ENCODE measurements at places on chromosomes 6 and 20.

- DNase-seq = no peak
Observed at GRCh38 chr20:61986762-61987321, 78.8 kb downstream of the TAF4 start.

DNA sequence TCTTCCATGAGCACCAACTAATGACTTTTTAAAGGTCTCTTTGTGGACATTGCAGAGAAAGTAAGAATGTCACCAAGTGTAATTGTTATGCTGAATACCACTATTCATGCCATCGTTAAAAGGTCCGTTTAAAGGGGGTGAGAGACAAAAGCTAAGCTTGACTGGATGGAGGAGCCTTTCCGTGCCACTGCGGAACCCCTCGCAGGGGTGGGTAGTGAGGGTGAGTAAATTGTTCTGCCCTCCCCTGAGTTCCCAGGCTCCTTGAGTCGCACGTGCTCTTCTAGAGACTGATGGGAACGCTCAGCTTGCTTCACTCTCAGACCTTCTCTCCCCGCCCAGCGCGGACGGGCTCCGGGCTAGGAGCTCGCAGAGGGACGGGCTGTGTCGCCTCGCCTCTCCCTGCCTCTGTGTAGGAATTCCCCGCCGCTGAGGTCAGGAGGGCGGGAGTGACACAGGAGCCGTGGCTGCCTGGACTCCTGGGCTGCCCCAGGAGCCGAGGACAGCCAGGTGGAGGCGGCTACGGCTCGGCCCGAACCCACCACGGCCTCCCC is 314.8 kb upstream of the QKI start:
- DNase-seq = no peak

DNA sequence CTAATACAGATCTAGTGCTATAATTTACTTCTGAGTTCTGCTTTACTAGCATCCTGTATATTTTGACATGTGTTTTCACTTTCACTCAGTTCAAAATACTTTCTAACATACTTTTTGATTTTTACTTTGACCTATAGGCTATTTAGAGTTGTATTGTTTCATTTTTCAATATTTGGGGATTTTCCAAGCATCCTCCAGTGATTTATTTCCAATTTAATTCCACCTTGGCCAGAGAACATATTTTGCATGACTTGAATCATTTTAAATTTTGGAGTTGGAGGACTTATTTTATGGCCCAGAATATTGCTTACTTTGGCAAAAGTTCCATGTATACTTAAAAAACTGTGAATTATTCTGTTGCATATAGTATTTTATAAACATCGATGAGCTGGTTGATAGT is 1215.6 kb upstream of the MAP3K7 start:
- DNase-seq = no peak

DNA sequence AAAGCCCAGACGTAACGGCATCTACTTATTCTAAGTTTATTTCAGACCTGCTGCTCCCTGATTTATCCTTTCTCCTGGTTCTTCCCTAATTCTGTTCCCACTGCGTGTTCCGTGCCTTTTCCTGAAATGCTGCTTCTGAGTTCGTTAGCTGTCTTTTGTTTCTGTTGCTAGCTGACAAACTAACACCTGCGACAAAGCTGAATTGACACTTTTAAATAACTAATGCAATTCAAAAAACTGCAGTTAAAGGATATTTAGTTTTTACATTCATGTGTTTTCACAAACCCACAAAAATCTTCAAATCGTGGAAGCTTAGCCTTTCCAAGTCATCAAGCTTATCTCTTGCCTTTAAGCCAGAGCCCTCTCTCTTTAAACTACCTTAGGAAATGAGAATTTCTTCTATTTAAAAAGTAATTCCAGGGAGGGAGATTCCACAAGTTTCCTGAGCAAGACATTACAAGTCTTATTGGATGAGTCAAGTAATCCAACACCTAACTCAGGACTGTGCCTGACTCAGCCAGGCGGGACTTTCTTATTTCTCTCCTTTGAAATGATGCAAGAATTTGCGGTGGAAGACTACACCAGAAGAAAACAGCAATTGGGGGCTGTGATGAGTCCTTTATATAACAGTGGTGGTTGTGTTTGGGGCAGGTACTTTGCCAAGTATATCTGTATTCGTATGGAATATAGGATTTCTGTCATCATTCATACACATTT is 6.3 kb downstream of the ADTRP start:
- no peak for DNase-seq

GRCh38 chr20:56634307-56634706 is 5.2 kb downstream of the TFAP2C start:
- no peak for DNase-seq

DNA sequence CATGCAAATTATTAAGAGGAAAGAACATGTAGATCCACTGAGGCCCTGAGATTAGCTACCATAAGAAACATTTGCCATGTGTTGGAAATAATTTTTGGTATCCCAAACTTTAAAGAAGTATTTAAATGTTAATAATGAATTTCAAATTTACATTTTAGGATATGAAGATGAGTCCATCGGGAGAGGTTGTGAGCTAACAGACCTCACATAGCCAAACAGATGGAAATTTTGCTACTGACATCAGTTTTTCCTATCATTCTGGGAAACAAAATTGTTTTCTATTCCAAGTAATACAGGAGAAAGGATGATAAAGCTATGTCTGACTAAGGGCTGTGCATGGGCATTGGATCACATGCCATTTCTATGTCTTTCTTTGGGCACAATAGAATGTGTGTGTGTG is 809.6 kb downstream of the TENT5A start:
- DNase-seq = no peak

GRCh38 chr6:163177892-163178420 is 236.6 kb upstream of the QKI start:
- DNase-seq = no peak

DNA sequence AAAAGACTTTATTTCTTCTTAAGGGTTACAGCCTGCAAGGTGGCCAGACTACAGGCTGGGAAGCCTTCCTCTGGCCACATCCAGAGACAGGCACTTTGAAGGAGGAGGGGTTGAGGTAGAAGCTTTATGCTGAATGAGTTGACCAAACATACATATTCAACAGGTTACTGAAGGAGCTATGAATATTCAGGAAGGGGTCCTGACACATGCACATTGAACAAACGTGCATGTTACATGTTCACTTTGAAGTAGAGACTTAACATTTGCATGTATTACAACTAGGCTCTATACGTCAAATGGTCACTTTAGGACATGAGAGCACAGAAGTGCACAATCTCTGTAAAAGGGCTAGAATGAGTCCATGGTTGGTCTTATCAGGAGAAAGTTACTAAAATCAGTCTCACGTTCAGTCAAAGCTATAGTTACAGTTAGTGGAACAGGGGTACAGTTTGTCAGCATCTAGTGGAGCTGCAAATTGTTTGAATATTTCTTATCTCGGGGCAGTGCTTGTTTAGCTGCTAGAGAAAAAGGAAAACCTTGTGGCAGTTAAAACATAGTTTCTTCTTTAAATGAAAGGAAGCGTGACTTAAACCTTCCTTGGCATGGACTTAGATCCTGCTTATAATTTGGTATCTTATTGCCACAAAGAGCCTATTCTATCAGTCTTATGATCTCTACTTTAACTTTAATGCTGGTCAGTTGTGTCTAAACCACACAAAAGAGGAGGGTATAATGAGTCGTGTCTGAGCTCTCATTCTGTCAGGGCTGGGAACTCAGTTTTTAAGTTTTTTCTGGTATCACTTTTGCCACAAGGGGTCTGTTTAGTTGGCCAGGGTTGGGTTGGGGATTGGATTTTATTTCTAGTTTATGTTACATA is 4.6 kb upstream of the ZSCAN9 start:
- DNase-seq = no peak

DNA sequence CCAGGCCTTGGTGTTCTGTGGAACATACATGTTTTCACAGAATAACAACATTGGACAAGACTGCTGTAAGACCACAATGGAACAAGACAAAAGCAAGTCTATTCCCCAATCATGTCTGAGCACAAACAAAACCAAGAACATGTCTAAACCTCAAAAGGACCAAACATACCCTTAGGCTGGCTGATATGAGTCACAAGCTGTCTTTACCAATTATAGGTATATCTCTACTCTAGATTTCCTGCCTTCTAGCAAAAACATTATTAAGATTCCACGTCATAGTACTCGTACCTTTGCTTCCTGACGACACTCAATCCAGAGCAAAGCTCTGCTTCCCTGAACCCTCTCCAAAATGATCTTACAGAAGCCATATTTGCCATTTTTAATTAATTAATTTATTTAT is 15.4 kb upstream of the L3MBTL1 start:
- DNase-seq = no peak

DNA sequence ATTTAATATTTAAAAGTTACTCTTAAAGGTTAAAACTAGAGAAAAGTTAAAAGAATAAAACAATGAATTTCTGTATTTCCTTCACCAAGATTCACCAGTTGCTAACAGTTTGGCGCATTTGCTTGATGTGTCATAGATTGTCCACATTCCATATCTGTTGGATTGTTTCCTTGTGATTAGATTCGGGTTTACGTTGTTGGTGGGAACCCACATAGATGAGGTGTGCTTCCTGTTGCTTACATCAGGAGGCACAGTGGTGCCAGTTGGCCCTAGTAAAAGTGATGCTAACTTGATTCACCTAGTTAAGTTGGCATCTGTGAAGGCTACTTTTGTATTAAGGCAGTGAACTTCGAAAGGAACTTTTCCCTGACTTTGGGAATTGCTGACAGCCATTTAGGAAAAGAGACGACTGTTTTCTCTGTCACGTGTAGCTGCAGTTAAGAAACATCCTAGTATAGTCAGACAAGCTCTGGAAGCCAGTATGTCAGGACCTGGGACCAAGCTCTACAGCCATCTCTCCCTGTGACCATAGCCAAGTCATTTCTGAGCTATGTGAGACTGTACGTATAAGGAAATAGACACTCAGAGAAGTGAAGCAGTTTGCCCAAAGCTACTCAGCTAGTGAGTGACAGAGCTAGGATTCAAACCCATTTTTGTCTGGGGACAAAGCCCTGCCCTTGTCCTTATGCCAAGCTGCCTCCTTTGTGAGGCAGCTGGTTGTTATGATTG is 49.0 kb downstream of the PPARD start:
- no peak for DNase-seq

- DNase-seq = no peak
Observed at GRCh38 chr6:42047790-42048405, 2.4 kb upstream of the TAF8 start.

DNA sequence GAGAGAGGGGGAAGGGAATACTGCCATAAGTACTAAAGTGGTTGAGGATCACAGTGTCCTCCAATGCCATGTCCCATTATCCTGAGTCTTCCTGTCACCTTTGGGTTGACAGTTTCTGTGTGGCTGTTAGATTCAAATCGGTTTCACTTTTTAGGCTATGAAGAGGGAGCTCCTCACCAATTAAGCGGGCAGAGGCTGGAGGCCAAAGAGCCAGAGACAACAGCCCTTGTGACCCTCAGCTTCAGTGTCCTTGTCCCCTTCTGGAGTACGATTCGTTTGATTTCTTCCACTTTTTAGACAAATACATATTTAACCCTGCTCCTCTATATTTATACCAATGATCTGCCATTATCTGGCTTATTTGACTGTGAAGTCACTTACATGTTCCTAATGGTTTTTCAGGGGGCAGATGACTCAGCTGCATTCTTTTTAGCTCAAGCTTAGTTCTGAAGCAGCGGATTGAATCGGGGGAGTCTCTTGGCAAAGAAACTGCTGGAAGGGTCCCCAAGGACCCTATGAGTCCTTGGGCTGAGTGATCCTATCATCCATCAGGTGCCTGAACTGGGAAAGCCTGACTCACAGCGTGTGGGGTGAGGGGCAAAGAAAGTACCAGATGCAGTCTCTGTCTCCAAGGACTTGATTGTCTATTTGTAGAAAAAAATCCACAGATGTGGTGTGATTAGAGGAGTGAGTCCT is 18.2 kb downstream of the FERMT1 start:
- DNase-seq = no peak

DNA sequence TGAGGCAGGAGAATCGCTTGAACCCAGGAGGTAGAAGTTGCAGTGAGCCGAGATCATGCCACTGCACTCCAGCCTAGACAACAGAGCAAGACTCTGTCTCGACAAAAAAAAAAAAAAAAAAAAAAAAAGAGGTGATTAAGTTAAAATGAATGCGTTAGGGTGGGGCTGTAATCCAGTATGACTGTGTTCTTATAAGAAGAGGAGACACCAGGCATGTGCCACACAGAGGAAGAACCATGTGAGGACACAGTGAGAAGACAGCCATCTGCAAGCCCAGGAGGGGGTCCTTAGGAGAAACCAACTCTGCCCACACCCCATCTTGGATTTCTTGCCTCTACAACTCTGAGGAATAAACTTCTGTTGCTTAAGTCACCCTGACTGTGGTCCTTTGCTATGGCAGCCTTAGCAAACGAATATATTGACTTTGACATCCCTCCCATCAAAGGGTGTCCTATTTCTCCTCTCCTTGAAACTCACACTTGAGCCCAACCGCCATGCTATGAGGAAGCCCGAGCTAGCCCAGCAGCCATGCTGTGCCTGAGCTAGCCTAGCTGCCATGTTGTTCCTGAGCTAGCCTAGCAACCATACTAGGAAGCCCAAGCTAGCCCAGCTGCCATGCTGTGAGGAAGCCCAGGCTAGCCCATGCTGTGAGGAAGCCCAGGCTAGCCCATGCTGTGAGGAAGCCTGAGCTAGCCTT is 15.8 kb upstream of the PPP1R16B start:
- DNase-seq = no peak

GRCh38 chr6:21999012-21999528 is 297.8 kb downstream of the PRL start:
- DNase-seq = no peak

DNA sequence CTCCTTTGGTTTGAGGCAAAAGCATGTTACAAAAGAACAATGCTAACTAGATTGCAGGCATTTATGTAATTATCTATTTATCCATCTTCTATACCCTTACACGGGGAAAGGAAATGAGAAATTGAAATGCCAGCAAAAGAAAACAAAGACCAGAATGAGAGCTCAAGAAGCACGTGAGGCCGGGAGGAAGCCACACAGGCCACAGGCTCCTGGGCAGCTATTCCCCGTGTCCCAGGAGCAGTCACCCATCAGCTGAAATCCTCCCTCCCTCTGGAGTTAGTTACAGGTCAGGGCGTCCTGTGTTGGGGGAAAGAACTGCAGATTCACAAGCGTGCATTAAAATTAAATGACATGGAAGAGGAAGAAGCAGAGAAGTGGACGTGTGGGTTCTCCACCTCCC is 64.7 kb upstream of the RPS6KA2 start:
- no peak for DNase-seq

DNA sequence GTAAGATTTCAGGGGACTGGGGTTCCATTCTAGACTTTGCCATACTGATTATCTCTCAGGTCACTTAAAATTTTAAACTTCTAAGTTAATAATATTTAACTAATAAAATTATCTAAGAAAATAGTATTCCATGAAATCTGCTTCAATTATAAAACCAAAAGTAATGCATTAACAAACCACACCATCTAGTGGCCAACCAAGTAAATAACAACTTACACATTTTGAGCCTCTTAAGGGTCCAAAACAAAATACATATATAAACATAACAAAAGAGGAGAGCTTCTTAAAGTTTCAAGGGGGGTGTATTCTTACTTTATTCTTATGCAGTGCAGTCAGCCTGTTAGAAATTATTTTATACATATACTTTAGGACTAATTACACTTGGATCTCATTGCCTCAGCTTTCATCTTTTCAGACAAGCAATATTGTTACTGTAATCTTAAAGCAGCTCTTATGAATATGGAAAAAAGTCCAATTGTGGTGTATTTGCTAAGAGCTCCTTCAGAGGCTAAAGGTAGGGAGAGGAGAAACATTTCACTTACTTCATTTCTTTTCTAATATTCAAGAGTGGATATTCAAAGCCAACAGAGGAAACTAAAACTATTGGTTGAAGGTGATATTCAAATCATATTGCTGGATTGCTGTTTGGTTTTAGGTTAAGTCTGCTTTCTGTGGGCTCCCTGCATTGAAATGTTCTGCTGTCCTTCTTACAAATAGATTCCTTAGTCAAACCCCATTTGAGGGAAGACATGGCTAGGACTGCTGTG is 199.7 kb upstream of the SIM1 start:
- no peak for DNase-seq

GRCh38 chr6:168410554-168411011 is 30.4 kb upstream of the SMOC2 start:
- no peak for DNase-seq
